ENCODE measurements at places on chromosomes 5 and 9.

DNA sequence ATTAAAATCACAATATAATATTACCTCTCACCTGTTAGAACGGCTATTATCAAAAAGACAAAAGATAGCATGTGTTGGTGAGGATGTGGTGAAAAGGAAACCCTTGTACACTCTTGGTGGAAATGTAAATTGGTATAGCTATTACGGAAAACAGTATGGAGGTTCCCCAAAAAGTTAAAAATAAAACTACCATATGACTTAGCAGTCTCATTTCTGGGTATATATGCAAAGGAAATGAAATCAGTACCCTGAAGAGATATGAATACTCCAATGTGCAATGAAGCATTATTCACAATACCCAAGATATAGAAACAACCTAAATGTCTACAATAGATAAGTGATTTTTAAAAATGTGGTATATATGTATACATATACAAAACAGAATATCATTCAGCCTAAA lies 199.9 kb downstream of the SNX18 start:
- DNase-seq: no peak

DNA sequence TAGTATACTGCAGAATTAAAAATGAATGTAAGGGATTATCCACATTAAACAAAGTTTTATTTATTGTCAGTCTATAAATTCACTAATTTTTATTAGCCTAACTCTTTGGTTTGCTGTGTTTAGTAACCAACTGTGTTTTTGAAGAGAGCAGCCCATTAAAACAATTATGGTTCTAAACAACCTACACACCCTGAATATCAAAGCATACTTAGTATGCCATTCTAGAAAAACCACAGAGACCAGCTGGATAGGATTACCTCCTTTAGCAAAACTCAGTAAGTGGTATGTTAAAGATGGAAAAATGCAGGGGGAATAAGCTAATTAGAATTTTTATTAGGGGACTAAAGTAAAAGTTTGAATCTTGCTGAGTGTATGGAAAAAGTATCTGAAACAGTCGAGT lies 1981.7 kb upstream of the NUDT12 start:
- DNase-seq: no peak

DNA sequence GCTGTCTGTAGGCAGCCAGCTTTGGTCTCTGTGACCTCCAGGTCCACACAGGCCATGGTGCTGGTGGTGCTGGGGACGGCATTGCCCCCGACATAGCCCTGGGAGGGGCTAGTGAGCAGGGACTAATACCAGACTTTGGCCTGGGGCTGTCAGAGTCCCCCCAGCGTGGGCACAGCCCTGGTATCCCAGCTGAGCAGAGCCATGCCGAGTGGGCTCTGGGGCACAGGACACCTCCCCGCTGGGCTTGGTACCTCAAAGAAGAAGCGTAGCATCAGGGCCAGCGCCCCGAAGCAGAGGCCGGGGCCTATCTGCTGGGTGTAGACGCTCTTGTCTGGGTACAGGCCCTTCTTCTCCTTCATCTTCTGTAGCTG lies 9.5 kb downstream of the MYMK start:
- no peak for DNase-seq

GRCh38 chr9:106174346-106174745 lies 480.0 kb downstream of the TMEM38B start:
- no peak for DNase-seq

GRCh38 chr9:134405527-134405926 lies 79.3 kb downstream of the RXRA start:
- DNase-seq: no peak

DNA sequence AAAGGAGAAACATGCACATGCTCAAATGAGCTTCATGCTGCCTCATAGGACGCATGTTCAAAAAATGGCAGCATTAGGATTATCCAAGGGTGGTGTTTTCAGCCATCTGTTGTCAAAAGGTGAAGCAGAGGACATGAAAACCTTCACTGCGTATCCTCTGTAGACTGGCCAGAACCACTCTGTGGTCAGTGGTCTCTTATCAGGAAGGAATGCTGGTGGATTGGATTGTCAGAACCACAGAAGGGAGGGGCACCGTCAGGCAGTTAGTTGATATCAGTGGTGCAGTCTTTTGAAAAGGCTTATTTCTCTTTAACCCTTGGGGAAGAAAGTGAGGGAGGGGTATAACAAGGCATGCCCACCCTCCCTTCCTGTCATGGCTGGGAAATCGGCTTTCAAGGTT lies 100.1 kb downstream of the FBXL7 start:
- DNase-seq: no peak

- DNase-seq: no peak
Observed at GRCh38 chr5:175902026-175902425, 30.6 kb downstream of the CPLX2 start.

- no peak for DNase-seq
Observed at GRCh38 chr5:1011226-1011631, 2.6 kb downstream of the NKD2 start.

Measured in gastrocnemius medialis (tissue), 4 donors.